Fibroblast of villous mesenchyme (primary cell): ENCODE measurements at places on chromosomes 12 and 14.

DNA sequence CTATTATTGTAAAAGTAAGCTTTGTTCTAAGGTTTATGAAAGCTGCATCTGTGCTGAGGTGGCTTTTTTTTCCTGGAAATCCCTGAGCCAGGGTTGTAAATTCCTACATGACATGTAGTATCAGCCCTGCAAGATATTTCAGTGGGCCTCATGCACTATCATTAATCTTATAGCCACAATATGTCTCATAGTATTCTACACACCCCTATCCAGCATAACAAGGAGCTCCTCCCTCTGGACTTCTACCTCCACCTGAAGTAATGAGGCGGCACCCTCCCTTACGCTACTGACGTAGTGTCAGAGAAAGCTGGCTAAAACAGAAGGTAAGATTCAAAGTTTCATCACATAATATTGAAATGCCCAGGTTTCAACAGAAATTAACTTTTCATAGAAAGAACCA is 35.5 kb downstream of the SLC5A8 start:
- DNase-seq: no peak

DNA sequence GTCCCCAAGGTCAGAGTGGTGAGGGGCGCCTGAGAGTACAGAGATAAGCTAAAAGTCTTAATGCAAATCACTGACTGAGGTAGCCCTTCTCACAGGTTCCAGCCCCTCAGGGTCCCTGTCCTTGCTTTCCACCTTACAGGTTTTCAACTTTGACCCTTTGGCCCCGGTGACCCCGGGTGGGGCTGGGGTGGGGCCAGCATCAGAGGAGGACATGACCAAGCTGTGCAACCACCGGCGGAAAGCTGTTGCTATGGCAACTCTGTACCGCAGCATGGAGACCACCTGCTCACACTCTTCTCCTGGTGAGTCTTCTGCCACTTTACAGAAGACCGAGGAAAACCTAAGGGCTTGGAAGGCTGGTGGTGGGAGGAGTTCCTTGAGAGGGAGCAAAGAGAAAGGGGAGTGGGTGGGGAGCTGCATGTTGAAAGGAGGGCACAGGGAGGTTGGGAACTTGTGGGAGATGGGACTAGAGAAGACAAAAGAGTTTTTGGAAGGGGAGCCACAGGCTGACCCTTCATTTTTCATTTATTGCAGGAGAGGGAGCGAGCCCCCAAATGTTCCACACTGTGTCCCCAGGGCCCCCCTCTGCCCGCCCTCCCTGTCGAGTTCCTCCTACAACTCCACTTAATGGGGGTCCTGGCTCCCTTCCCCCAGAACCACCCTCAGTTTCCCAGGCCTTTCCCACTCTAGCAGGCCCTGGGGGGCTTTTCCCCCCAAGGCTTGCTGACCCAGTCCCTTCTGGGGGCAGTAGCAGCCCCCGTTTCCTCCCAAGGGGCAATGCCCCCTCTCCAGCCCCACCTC is 2.4 kb downstream of the MBD6 start:
- no peak for DNase-seq

DNA sequence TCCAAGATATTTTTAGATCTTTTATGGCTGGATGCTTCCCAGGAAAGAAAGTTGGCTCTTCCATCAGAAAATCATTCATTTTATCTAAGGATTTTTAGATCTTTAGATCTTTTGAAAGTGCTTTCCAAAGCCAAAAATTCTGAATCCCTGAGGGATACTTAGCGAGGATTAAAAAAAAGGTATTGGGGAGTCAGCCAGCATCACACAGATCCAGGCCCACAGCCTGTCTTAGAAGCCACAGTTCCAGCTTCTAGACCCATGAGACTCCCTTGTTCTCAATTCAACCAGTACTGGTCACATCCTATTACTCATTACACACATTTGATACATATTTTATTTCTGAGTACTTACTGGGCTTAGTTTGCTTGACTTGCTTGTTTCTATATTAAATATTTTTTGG is 49.9 kb downstream of the TSPAN8 start:
- DNase-seq: no peak

- DNase-seq: no peak
Observed at GRCh38 chr14:68726093-68726695, 66.7 kb downstream of the ZFP36L1 start.

DNA sequence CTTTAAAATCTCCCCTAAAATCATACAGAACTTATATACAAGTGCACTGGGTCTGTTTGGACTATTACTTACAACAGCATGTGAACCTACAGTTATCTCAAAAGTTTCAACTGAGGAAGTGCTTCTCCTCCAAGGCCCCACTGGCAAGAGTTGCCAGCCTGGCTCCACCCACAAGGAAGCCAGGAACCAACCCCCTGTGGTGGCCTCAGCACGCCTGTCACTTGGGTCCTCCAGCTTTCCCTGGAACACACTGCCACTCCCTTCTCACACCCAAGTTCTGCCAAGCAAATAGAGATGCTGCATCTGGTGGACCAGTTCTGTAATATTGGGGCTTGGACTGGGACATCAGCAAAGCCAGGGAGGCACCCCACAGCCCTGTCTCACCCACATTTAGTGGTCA is 115.4 kb downstream of the GCH1 start:
- no peak for DNase-seq

- DNase-seq: no peak
Observed at GRCh38 chr14:99632410-99633035, 12.4 kb upstream of the HHIPL1 start.

DNA sequence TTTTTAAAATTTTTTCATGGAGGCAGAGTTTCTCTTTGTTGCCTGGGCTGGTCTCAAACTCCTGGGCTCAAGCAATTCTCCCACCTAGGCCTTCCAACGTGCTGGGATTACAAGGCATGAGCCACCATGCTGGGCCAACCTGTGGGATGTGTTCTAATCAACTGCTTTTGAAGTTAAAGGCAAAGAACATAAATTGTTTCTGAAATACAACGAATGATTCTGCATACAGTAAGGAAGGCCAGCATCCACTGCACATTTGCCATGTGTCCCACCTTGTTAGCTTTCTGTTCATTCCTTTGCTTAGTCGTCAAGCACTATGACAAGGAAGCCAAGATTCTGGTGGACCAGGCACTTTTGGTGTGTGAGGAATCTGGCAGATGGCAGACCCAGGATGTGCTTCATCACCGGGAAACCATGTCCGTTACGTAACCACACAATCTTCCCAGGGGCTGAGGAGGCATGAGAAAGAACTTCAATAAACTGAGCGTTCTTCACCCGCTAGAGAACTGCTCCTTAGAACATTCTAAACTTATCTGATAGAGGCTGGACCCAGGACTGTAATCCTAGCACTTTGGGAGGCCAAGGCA is 24.5 kb downstream of the MOK start:
- peak; percentile 92 for DNase-seq

DNA sequence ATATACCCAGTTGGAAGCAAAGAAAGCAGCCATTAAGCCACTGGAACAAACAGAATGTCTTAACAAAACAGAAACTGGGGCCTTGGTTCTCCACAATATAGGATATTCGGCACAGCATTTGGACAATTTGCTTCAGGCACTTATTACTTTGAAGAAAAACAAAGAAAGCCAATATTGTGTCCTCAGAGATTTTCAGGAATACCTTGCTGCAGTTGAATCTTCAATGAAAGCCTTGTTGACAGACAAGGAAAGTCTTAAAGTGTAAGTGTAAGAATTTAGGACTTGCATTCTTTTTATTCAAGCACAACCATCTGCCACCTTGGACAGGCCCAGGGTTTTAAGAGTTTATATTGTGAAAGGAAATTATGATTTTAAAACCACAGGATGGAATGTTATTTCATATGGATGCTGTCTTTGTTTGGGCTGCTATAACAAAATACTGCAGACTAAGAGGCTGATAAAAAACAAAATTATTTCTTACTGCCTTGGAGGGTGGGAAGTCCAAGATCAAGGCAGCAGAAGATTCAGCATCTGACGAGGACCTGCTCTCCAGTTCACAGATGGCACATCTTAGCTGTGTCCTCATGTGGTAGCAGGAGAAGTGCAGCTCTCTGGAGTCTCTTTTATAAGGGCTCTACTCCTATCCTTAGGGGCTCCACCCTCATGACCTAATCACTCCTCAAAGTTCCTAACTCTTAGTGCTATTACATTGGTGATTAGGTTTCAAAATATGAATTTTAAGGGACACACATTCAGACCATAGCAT is 197.0 kb downstream of the SYNE2 start:
- no peak for DNase-seq

- no peak for DNase-seq
Observed at GRCh38 chr14:42173206-42173605, 566.5 kb downstream of the LRFN5 start.

GRCh38 chr12:108972358-108972757 is 48.5 kb downstream of the SVOP start:
- DNase-seq: no peak

DNA sequence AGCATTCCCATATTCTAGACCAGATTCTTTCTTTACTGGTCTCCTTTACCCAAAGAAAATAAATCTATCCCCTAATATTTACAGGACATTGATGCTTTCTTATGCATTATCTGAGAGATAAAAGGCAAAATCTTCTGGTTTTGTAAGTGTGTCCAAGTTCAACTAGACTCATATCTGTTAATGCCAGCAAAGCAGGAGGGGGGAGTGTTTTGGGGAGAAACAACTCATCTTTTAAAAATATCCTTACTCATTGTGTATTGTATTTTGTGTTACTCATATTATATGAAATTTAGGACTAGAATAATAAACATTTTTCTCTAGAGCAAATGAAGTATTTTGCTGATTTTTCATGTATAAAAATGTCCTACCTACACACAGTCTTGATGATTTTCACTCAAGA is 54.8 kb downstream of the SAMD4A start:
- DNase-seq: no peak

DNA sequence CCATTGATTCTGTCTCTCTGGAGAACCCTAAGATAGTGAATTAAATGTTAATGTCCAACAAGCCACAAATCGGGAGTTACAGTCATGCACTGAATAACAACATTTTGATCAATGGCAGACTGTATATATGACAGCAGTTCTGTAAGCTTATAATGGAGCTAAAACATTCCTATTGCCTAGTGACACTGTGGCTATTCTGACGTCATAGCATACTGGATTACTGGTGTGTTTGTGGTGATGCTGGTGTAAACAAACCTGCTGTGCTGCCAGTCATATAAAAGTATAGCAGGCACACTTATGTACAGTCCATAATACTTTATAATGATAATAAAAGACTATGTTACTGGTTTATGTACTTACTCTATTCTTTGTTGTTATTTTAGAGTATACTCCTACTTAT is 56.7 kb upstream of the BICD1 start:
- DNase-seq: peak; percentile 53

DNA sequence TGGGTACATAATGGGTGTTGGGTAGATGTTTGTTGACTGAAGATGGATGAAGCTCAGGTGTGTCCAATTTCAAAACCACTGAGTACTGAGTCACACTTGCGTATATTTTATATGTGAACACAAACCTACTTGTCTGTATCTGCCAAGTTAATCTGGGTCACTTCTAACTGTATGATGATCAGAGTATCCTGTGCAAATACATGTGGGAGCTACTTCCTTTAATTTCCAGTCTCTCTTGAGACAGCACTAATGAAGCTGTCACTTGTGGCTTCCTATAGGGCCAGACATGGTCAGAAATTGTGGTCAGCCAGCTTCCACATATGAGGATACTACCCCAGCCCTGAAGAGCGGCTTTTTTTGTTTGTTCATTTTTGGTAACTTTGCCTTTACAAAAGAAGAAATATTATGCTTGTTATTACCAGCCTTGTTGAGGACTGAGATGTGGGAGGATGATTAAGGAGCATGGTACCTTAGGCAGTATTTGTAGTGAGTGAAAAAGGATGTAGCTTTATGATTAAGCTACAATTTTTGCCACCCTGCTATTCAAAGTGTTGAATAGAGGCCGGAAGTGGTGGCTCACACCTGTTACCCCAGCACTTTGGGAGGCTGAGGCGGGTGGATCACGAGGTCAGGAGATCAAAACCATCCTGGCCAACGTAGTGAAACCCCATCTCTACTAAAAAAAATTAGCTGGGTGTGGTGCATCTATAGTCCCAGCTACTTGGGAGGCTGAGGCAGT is 32.4 kb downstream of the PLXNC1 start:
- DNase-seq: no peak

DNA sequence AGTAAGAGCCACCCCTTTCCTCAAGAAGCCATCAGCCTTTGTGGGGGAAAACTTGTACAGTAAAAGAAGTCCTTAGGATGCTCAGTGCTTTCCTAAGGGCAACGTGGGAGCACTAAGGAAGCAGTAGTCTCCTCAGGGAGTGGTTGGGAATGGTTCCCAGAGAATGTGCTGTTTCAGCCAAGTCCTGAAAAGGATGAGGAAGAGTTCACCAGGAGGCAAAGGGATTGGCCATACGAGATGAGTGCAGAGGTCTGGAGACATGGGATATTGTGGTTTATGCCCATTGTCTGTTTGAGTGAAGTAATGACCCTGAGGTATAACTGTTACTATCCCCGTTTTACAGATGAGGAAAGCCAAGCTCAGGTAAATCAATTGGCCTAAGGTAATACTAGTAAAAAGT is 86.0 kb upstream of the ATF1 start:
- peak; percentile 16 for DNase-seq
